CD4-positive, alpha-beta memory T cell (primary cell): ENCODE measurements at places on chromosomes 3 and 15. TPM values are rescaled to one million over a fixed set of nuclear protein-coding genes. Genes with fewer than 3 reads are reported as not detected.
A peak's percentile ranks its signal among the peaks of the same experiment; 100 is the strongest.

DNA sequence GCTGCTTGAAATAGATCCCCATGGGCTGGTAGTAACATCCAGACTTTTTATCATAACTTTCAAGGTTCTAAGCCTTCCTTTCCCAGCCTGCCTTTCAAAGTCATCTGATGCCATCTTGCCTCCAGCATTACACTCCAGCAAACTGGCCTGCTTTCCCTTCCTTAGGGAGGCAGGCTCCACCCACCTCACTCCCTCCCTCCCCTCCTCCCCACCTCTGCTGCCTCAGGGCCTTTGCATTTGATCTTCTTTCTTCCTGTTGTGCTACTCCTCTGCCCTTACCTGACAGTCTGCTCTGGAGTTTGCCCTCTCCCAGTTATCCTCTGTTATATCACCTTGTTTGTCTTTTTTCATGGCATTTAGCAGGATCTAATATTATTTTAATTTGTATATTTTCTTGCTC is 319.5 kb downstream of the KCNH8 start:
- DNase-seq = no peak

- DNase-seq = peak; percentile 5
Measured at GRCh38 chr3:179179979-179180759, 32.0 kb downstream of the PIK3CA start.

DNA sequence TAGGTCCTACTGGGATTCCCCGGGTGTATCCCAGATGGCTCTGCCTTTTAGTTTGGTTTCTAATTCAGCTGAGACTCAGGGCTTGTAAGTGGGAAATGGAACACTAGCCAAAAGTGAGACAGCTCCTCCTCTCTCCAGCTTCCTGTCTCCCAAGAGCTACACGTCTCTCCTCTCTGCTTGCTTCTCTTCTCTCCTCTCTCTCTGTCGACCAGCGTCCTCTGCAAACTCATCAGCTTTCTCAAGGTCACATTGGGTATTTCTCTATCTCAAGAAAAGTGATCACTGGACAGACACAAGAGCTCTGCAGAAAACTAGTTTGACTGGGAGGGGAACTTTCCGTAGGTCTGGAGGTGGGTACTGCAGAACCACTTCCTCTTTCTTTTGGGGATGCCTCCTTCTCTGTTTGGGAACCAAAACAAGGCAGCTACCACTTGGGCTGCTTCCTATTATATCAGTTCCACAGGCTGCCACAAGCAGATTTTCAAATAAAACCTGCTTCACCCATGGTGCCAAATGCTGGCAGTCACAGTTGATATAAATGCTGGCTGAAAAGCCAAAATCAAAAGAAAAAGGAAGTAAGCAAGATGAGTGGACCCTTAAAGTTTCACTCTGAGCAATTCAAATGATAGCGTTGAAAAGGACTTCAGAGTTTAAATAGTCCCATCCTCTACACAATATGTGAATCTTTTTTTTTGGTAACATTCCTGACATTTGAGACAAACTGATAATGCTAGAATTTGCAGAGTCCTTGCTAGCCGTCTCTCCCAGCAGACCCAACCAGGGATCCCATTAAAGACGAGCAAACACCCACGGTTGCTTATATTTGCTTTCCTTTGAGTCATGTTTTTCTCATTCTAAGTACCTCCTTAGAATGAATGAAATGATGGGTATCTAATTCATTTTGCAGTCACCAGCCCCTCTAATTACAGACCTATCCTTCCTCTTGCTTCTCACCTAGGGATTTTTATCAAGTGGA is 7.2 kb upstream of the DYNC1LI1 start:
- no peak for DNase-seq

Gene CSPG4
- polyA plus RNA-seq = not detected

GRCh38 chr3:15470849-15471248 is 43.5 kb downstream of the EAF1 start:
- no peak for DNase-seq

DNA sequence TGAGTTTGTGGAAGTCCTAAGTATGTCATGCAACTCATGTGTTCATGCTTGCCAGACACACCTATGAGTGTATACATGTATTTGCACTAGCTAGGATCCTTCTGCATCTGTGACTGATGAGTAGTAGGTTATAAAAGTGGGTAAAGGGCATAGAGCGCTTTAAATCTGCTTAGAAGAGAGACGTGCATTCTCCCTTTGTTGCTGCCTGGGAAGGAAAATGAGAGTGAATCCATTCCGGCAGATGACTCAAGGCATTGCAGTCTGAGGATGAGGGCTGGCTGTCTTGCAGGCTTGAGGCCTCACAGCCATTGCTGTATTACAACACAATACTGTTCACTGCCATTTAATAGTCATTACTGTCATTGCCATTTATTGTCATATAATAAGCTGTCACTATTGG is 120.8 kb upstream of the UMPS start:
- DNase-seq = no peak
